ENCODE measurements at places on chromosomes 5 and 9.

GRCh38 chr9:126989847-126990842 lies 75.6 kb downstream of the RALGPS1 start:
- no peak for DNase-seq

GRCh38 chr9:17894501-17895160 lies 315.8 kb downstream of the SH3GL2 start:
- no peak for DNase-seq

- DNase-seq = no peak
Observed at GRCh38 chr9:97543561-97543960, 42.1 kb downstream of the TMOD1 start.

DNA sequence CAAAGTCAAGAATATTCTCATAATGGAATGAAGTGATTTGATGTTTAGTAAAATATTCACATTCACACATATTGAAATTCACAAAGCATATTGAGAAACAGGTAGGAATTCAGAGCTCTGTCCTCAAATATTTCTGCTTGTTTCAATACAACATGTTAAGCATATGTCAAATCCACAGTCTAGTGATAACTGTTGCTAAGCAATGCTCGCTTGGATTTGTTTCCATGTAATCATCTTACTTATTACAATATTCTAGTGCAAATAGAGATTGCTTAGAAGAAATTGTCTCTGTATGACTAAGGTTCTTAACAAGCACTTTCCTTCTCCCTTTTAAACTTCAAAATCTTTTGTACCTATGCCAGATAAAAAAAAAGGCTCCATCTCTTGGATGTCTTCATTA lies 995.7 kb downstream of the CDH18 start:
- DNase-seq = no peak

GRCh38 chr5:139186752-139187326 lies 11.3 kb downstream of the SIL1 start:
- DNase-seq = no peak

GRCh38 chr9:26426551-26427131 lies 466.0 kb downstream of the CAAP1 start:
- DNase-seq = no peak

DNA sequence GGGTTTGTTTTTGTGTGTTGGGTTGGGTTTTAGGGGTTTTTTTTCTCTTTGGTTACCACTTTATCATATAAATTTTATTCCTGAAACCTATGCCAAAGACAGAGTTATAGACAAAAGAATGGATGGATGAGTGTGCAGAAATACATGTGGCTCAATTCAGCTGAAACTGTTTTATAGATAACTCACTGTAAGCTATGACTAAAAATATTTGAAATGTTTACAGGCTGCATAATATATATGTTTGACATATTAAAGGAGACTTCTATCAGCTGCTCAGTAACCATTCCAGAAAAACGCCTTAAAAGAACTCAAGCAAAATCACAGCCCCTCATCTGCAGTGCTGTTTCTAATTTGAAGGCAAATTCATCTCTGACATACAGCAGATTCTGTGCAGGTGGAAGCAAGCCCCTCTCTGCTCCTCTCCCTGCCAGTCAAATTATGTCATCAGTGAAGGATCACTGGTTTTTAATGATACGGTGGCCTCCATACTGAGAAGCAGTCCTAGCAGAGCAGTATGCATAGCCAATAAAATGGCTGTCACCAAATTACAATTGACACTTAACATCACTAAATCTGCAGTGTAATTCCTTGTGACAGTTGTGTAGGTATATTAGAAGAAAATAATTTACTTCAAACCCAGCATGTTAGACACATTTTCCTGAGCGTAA lies 301.6 kb downstream of the NR2F1-AS1 start:
- no peak for DNase-seq

- DNase-seq = no peak
Observed at GRCh38 chr9:114666851-114667250, 9.2 kb upstream of the TEX53 start.

GRCh38 chr9:84419031-84419602 lies 78.6 kb upstream of the SLC28A3 start:
- no peak for DNase-seq

DNA sequence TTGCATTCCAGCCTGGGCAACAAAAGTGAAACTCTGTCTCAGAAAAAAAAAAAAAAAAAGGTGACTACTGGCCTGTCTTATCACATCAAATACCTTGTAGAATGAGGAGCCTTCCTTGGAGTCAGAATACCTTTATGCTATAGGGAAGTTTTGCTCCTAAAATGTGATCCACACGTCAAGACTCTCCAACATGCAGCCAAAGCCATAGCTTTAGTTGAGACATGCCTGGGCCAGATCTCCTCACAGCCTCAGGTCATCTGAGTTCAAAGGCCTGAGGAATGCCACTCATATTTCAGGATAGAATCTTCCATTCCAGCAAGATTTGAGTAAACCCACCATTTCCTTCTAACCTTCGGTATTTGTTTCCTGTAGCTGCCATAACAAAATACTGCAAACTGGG lies 13.7 kb upstream of the SOWAHA start:
- no peak for DNase-seq

GRCh38 chr5:66945389-66946349 lies 250.9 kb downstream of the CD180 start:
- DNase-seq = no peak

DNA sequence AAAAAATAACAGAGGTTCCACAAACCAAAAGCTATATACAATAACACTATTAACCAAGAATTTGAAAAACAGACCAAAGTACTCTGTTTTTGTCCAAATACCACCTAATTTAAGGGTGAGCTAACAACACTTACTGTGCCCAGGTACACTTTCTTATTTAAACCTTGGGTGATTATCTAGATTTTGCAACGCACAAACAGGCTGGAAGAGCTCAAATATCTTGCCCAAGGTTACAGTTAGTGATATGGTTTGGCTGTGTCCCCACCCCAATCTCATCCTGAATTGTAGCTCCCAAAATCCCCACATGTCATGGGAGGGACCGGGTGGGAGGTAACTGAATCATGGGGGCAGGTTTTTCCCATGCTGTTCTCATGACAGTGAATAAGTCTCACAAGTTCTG lies 58.9 kb downstream of the CDK5RAP2 start:
- DNase-seq = no peak

GRCh38 chr9:75788006-75788634 lies 102.4 kb upstream of the PCSK5 start:
- no peak for DNase-seq

- DNase-seq = no peak
Observed at GRCh38 chr9:89697553-89697952, 92.7 kb downstream of the GADD45G start.

- DNase-seq = no peak
Observed at GRCh38 chr5:170603578-170604565, 100.1 kb downstream of the KCNIP1 start.

DNA sequence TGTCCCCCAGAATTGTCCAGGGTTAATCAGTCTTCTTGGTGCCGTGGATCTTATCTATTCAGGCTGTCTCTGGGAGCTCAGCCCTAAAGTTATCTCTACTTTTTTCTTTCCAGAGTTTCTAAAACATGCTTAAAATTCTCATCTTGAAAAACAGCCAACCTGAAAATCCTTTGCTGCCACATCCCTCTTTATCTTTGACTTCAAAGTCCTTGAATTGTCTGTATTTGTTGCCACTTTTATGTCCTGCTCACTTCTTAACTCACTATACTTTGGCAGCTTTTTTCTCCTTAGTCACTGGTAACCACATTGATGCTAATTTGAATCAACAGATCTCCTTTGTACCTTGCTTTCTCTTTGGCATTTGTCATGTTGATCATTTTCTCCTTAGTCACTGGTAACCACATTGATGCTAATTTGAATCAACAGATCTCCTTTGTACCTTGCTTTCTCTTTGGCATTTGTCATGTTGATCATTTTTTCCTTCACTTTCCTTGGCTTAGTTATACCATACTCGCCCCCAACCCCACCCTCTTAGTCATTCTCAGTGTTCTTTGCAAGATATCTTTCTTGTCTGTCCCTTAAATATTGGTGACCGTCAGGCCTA lies 8.5 kb downstream of the DMXL1 start:
- DNase-seq = no peak

GRCh38 chr5:428754-429452 lies 14.1 kb upstream of the EXOC3 start:
- DNase-seq = no peak

- DNase-seq = no peak
Observed at GRCh38 chr5:68272289-68272688, 56.7 kb downstream of the PIK3R1 start.

GRCh38 chr5:72226950-72227349 lies 93.1 kb downstream of the MRPS27 start:
- DNase-seq = no peak

- no peak for DNase-seq
Observed at GRCh38 chr9:97305501-97306298, 1.8 kb upstream of the CCDC180 start.

- no peak for DNase-seq
Observed at GRCh38 chr5:120252839-120253238, 211.3 kb upstream of the PRR16 start.

GRCh38 chr5:171725205-171725601 lies 60.4 kb upstream of the SMIM23 start:
- DNase-seq = no peak
